ENCODE measurements at places on chromosomes 7 and 10.

GRCh38 chr7:134636008-134636449 is 10.6 kb upstream of the BPGM start:
- no peak for DNase-seq

DNA sequence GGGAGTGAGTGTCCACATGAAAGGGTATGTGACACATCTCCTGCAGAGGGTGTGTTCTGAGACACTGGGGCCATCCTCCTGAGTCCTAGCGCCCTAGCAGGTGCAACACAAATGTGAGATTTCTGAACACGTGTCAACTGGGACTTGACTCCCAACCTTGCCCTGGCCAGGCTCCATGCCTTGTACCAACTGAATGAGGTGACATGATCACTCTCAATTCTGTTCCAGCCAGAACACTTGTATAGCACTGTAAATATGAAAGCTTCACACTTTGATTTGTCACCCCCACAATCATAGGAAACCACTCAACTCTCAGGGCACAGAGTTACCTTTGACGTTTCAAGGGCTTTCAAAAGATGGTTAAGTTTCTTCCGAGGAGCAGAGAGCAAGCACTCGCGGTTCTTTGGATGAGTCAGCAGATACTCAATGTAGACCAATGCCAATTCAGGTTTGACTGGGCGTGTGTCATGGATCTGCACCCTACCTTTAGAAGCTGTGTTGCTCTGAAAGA is 48.6 kb downstream of the NCAPG2 start:
- DNase-seq, result peak; percentile 74

DNA sequence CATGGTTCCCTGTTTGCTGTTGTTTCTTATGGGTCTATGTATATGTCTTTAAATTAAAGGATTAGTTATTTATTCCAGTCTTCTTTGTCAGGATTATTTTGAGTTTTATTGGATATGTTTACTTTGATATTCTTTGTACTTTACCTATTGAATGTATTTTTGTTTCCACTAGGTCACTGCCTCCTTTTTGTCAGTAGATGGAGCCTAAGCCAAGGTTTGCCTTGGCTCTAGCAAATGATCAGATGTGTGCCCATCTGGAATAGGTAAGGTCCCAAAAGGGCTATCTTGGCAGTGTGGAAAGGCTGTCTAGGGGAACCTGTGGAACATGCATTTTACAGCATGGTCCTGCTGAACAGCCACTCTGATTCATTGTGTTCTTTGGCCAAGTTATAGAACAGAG is 337.3 kb upstream of the GHITM start:
- no peak for DNase-seq

DNA sequence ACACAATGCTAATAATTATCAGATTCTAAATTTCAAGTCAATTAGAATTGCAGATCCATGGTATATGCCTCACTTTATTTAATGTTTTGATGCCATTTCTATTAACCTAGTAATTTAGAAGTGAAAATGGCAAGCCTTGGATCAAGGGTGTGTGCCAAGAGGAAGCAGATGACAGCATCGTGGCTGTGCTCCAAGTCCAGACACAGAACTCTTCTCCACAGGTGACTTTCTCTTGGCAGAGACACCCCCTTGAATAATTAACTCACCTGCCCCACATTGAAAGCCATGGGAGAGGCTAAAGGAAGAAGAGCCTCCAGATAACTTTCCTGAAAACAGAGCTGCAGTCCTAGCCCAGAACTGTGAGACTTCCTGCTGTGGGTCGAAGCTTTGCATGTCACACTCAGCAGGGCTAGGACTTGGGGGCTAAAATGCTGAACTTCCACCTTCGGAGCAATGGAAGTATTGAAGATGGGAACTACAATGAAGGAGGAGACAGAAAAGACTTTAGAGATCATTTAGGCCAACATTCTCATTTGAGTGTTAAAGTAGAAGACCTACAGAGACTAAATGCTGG is 996 bp upstream of the C10orf90 start:
- no peak for DNase-seq

GRCh38 chr10:65496541-65496940 is 1429.3 kb upstream of the LRRTM3 start:
- DNase-seq, result no peak

DNA sequence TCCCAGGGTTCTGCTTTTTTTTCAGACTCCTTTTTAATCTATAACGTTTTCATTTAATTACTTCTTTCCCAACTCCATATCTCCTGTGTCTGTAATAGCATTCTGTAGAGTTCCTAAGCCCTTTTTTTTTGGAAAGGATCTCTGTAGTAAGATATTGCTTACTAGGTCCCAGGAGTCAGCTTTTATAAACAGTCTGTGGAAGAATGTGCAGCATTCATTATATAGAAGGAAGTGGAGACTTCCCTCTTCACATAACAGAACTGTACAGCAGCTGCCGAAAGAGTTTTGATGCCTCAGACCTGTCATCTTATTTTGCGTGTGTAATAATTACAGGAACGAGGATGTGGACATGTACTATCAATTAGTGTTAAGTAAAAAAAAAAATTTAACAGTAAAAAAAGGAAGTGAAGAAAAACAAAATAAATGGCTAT is 7.4 kb upstream of the STEAP4 start:
- DNase-seq, result no peak

DNA sequence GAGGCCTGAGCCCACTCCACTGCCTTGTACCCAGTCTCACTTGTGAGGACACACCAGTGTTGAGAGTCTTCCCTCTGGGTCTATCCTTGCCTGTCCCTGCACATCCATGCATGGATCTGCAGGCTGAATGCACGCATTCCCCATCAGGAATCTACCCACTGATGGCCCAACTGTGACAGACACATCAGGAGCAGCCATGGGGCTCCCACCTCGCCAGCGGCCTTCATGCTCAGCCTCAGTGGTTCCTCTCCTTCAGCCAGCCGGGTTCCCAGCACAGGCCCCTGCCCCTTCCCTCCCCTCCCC is 21.3 kb downstream of the ANTXRL start:
- no peak for DNase-seq

- DNase-seq, result no peak
Measured at GRCh38 chr7:22140578-22140977, 194.9 kb upstream of the CDCA7L start.

DNA sequence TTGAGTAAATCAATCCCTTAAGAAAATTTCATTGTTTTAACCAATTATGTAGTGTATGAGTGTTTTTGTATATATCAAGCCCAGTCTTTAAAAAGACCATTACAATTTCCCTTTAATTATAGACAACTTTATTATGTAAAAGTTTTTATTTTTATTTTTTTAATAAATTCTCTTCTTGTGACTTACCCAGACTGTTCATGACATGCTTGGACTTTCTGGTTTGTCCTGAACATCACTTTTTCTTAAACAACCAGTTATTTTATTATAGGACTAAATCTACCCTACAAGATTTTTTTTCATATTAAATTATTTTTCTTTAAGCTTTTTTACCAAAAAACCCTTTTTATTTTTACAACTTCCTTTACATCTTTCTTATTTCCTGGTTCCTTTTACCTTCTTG is 410.4 kb downstream of the ATRNL1 start:
- no peak for DNase-seq

DNA sequence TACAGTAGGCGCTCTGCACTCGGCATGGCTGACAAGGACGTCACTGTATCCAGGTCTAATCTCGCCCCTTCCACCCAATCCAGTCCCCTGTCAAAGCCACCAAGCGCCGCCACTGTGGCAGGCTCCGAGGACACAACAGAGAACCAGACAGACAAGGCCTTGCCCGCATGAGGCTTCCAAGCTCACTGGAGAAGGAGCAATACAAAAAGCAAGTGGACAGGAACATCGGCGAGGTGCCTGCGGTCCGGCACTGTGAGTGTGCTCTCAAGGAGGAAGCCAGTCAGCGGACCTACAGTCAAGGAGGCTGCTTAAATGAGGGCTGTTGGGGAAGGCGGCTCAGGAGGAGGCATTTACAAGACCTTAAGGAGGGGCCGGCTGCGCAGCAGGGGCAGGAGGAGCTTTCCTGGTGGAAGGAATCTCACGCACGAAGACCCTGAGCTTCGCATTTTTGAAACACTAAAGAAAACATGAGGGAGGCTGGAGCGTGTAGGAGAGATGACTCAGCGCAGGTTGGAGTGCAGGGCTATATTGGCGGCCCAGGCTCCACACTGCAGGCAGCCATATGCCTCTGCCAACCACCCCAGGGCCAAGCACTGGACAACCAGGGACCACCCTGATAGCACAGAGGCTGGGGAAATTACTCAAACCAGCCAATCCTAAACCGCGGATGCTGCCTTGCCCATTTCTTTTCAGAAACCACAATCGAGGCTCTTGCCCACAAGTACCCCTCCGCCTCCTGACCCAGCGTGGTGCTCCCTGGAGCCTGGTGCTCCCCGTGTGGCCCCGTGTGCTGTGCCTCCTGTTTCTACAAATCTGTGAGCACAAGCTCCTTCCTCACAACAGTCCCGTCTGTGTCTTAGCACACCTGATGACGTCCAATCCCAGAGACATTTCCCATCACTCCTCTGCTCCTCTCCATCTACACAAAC is 28.9 kb downstream of the GNA12 start:
- DNase-seq, result no peak

All from stimulated activated CD4-positive, alpha-beta T cell treated with anti-CD3 and anti-CD28 coated beads, TNF-alpha, amount 100 ng/mL, for 48 hours (primary cell).